ENCODE measurements at places on chromosomes 3 and 15. TPM values are rescaled to one million over a fixed set of nuclear protein-coding genes. Genes with fewer than 3 reads are reported as not detected.
A peak's percentile ranks its signal among the peaks of the same experiment; 100 is the strongest.

LARP6 gene
- total RNA-seq = 35.6 TPM

DNA sequence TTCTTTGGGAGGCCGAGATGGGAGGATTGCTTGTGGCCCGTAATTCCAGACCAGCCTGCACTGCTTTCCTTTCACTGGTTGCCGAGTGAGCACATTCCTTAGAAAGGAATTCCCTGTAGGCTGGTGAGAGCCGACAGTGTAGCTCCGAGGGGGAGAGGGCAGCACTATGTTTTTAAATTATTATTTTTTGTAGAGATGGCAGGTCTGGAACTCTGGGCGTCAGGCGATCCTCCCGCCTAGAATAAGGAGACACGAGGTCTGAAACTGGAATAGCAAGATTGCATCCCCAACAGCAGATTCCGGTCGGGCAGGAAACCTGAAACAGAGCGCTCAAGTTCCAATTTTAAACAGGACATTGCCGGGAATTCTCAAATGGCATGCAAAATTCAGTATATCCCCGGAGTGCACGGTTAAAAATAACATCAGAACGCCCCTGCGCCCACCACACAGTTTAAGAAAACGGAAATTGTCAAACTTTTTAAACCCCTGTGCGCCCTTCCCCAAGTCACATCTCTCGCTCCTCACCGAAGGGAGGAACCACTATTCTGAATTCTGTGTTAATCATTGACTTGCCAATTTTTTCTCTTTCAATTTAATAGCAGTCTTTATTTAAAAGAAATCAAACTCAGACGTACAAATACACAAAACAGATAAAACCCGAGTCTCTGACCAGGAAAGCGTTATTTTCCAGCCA, 643 bp upstream of the RNU5B-1 start:
- DNase-seq = peak; percentile 30

NR2E3 gene
- total RNA-seq = not detected

SLC38A3 gene
- total RNA-seq = 8.7 TPM

DNA sequence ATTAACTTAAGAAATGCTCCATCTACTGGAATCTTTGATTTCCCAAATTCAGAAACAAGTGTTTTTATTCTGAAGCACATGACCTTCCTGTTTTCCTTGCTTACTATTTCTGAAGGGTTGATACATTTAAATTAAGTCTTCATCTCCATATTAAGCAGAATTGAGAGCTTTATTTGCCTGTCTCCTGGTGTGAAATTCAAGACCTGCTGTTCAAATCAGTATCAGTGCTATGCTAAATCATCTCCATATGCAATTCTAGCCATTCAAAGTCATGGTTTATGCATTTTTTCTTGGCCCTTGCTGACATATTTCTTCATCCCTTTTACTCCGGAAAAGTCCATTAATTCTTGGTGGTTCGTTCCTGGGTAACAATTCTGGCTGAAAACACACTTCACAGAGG, 195.4 kb downstream of the ATP8B4 start:
- DNase-seq = no peak

DNA sequence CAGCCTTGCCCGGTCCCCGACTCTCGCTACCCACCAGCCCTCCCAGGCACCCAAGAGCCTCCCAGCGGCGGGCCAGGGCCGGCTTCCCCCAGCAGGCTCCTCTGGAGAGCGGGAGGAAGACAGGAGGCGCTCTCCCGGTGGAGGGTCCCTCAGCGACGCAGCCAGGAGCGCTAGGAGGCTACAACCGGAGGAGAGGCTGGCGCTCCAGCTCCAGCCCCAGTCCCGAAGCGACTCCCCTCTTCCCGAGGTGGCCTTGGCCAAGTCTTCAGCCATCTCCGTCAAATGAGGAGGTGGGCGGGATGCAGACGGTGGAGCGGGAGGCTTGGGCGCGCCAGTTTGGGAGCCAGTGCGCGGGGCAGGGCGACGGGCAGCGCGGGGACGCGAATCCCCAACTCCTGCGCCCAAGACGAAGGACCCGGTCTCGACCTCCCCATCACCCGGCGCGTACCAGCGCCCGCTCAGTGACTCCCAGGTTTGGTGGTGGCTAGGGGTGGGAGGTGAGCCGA, 722 bp downstream of the CHRNA3 start:
- no peak for DNase-seq

PRICKLE2 gene
- total RNA-seq = 15.2 TPM

DNA sequence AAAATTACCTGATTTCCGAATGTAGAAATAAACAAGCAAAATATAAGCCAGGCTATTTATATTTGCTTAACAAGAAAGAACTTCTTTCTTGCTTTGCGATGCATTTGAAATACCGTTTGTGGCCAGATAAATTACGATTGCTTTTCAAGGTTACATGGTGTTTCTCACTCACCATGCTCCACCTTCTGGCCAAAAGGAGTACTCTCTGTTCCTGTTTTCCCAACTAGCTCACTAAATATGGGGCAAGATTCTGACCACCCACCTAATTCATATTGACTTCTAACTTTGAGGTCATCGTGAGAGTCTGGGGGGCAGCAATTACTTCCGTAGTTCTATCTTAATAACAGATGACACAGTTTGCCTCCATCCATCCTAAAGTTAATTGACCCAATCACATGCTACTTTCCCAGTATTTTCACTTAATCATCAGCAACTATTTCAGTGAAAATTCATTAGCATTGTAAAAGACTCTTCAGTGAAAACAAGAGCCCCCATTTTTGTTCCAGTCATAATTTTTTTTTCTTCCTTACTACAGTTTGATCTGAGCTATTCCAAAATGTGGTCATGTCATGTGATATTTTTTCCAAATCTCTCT, 25.9 kb downstream of the ACP3 start:
- DNase-seq = no peak

DNA sequence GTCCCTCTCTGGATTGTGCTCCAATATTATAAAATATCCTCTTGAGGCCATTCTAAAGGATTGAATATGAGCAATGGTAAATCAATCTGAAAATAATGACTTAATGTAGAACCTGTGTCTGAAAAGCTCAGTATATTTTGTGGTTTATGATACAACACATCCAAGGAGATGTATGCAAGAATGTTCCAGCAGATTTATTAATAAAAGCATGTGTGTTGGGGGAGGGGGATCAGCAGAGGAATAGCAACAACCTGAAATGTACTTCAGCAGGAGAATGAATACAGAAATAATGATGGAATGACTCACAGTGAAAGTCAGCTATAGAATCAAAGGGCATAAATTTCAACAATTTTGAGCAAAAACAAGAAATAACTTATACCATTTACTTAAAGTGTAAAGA, 56.7 kb upstream of the NUDT16 start:
- DNase-seq = no peak

- DNase-seq = no peak
Observed at GRCh38 chr3:18716821-18717220, 291.7 kb upstream of the SATB1 start.

DNA sequence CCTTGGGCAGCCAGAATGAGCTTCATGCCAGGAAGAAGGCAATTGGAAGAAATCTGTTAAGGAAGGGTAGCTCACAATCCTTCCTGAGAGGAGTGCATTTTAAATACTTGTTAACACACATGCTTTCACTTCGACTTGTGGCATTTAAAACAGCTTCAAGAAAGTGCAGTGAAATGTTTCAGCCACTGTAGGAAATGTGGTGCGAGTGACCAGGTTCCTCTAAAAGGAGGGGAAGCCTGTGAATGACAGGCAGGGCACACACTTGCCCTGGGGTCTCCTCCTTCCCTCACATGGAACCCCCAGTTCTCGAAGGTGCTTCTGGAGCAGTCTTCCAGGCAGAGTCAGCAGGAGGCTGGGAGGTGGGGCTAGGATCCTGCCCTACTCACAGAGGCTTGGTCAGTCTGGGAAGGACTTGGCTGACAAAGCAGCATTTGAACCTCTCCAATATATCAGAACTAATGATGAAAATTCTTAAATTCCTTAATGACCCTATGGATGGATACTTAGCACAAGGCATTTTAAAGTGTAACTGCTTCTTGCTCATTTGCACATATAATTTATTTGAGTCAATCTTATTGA, 358.6 kb downstream of the CHST2 start:
- no peak for DNase-seq

- no peak for DNase-seq
Observed at GRCh38 chr3:159897331-159898075, 91.1 kb upstream of the IL12A start.

KIF7 gene
- total RNA-seq = 5.9 TPM

ALG1L2 gene
- 0.53 TPM for total RNA-seq

DNA sequence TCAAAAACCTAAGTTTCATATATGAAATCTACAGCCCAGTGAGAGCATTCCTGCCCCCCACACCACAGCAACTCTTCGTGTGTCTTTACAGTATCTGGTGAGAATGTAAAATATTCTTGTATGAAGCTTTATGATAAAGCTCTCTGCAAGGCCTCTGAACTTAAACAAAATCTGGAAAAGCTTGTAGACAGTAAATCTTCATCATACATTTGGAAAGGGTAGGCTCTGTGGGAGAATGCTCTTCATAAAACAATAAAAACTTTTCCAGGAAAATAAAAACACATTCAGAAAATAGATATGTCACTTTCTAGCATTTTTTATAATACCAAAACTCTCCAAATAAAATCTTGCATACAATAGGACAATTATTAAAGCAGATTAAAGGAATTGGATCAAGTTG, 1009.5 kb downstream of the NAALADL2 start:
- DNase-seq = no peak

GRCh38 chr15:61309031-61309511, 80.0 kb upstream of the RORA start:
- DNase-seq = no peak

DNA sequence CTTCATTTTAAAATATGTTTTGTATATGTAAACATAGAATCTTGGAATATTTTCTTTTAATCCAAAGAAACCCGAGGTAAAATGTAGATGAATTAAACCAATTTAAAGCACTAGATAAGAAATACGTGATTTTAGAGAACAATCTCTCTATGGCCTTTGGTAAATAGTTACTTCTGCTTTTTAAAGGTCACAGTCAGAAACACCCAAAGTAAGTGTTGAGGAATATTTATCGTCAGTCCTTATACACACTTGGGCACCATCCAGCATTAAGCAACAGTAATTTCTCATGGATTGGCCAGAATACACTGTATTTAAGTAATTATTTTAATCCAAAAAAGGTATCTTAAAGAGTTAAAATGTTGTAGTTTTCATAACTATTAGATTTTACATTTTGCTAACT, 713.2 kb downstream of the NLGN1 start:
- DNase-seq = no peak

PCSK6 gene
- total RNA-seq = 13.4 TPM

GOLGA6B gene
- total RNA-seq = not detected

SLC22A14 gene
- total RNA-seq = 0.14 TPM

DENND6A gene
- total RNA-seq = 17.2 TPM

TWF2 gene
- 38.5 TPM for total RNA-seq

CORO2B gene
- total RNA-seq = 11.1 TPM

DNA sequence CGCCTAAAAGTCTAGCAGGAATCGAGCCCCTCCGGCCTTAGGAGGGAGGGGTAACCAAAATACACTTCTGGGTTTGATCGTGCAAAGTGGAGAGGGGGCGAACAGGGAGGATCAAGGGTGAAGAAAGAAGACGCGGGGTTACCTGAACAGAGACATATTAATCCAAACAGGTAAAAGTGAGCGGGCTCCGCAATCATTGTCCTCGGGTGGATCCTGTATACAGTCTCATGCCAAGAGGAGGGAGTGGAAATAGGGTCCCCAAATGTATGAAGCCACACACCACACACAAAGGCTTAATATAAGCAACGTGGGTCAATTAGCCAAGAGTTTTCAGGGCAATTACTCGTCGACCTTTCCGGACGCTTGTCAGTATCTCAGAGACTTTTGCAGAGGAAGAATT, 749.5 kb downstream of the ROBO1 start:
- DNase-seq = no peak

DNA sequence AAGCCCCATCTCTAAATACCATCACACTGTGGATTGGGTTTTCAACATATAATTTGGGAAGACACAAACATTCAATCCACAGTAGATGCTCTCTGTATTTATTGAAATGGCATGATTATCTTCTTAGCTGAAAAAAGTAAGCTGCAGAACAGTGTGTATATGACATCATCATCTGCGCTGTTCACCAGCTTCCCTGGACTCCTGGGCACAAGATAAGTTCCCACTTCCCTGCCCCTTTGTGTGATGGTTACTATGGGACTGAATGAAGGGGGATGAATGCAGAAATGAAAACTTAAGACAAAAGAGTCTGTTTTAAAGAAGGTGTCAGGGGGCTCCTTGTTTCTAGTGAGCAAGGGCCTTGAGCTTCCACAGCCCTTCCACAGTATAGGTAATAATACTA, 20.0 kb upstream of the GPD1L start:
- DNase-seq = no peak

DNA sequence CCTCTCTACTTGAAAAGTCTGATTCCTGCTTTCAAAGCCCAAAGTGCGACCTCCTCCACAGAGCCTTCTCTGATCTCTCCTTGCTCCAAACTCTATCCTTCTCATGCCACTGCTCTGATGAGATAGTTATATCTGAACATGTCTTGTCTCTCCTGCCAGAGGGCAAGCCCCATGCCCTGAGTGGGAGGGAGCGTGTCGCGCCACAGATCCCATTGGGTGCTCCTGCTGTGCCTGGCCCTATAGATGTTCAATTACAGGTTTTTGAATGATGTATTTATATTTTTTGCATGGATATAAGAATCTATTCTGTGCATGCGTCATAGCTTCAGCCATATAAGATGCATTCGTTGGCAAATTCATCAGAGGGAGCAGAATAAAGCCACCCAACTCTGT, 20.4 kb downstream of the CORO2B start:
- no peak for DNase-seq

All from right cardiac atrium (tissue), 5 donors.